IMR-90 (cell line): ENCODE measurements at places on chromosomes 7 and 10. TPM values are rescaled to one million over a fixed set of nuclear protein-coding genes. Genes with fewer than 3 reads are reported as not detected.

DNA sequence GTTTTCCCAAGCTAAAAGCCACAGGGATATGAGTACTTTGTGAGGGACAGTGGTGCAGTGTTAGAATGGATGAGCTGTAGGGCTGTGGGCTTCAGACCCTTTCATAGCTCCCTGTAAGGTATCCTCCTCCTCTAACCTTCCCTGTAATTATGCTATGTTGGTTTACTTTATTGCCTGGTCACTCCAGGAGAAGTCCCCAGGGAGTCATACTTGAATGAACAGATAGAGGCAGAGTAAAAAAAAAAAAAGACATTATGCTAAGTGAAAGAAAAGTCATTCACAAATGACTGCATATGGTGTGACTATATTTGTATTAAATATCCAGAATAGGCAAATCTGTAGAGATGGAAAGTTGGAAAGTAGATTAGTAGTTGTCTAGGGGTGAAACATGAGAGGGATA is 434.4 kb downstream of the AUTS2 start:
- no peak for DNase-seq

ABCC2 gene
- 0.28 and 0.36 TPM in 2 replicates for total RNA-seq

DNA sequence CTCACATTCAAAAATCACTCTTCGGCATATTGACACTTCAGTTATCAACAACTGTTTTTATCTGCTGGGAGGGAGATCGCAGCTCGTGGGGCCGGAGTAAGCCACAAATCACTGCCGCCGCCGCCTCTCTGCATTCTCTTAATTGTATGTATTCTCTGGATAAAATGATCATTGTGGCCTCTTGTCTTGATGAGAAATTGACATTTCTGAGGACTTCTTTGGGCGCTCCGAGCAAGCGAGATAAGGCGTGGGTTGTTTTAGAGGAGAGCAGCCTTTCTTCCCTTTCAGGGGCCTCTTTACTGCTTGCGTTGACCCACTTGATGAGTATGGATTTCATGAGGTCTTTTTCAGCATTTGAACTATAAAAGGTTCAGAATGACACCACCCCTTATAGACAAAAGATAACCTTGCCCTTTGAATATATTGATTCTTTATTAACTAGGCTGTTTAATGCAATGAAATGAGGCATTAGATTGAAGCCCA is 130.6 kb downstream of the EBF3 start:
- no peak for DNase-seq

DNA sequence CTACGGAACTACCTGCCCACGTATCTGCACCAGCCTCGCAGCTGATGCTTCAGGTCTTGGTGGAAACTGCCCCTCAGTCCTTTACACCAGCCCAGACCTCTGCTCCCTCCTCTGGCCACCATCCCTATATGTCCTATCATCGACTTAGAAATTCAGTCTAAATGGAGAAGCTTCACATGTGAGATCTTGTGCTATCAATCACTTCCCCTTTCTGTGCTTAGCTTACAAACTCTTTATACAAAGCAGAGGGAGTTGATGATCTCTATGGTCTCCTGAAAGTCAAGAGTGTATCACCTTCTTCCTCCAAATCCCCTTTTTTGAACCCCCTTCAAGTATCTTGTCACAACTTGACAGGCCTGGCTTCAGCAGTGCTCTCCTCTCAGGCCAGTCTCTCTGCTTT is 30.7 kb downstream of the ZNF777 start:
- no peak for DNase-seq

DNA sequence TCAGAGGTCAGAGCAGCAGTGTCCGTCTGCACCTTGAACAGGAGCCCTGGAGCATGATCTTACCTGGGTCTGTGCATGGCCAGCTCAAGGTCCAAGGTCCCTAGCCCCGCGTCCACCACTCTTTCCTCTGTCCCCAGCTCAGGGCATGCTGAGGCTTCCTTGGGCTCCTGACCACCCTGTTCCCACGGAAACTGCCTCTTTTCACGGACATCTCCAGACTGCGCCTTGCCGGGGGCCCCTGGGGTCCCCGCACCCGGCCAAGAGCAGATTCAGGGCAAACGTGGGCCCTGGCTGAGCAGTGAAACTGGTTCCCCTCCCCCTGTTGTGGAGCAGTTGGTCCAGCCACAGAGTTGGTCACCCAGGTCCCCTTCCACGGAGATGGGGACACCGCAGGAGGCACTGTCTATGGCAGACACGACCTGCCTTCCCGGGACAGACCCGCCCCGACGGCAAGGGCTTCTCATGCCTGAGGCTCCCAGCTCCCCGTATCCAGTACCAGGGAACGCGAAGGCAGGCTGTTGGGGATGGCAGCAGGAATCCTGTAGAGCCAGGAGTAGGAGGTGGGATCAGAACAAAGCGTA is 217.4 kb upstream of the PPP2R2D start:
- DNase-seq: no peak

GRCh38 chr10:104895981-104896380 is 254.9 kb downstream of the SORCS3 start:
- DNase-seq: no peak

MRLN gene
- total RNA-seq: not detected in 2 replicates

DNA sequence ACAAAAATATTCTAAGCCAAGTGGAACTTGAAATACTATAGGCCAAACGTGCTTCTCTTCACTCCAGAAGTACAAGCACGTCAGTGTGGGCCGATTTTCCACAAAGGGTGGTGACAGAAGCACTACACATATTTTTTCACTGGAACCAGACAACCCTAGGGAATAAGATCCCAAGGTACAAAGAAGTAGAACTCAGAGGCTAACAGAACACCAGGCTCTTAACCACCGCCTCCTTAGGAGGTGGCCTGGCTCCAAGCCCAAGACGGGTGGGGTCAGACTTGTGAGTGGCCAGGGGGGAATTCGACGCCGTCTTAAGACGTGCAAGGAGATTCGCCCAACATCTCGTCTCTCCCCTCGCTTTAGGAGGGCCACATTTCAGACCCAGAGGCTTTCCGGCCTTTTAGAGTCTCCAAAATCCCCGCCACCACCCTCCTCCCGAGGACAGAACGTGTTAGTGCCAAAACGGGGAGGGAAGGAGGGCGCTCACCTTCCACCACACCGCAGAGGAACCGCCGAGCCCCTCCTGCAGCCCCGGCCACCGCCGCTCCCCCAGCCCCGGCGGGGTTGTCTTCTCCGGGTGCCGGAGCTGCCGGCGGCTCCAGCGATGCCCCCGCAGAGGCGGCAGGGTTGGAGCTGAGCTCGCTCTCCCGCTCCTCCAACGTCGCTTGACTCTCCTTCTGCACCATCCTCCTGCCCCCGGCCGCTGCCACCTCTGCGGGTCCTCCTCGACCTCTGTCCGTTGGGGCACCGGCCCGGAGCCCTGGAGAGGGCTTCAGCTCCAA is 716 bp downstream of the OGA start:
- peak; percentile 95 for DNase-seq

DNA sequence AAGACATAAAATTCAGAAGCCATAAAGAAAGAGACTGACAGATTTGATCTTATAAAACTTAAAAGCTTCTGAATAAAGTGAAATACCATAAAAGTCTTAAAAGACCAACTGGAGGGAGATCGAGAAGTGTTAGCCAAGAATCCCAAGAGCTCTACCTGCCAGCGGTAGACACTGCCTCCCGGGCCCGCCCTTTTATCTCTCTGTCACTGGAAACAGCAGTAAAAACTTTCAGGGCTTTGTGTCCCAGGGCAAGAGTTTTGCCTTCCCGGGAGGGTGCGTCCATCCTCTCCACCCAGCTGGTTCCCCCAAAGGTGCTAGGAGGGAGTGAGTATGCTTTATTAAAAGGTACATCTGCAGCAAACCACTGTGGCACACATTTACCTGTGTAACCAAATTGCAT is 5.8 kb downstream of the PLA2G12B start:
- no peak for DNase-seq

ZNF425 gene
- total RNA-seq: 2.3 and 2.8 TPM in 2 replicates

GRCh38 chr7:118583641-118584040 is 359.1 kb downstream of the ANKRD7 start:
- no peak for DNase-seq

GRCh38 chr7:81929386-81929785 is 159.5 kb upstream of the HGF start:
- DNase-seq: peak; percentile 73

DNA sequence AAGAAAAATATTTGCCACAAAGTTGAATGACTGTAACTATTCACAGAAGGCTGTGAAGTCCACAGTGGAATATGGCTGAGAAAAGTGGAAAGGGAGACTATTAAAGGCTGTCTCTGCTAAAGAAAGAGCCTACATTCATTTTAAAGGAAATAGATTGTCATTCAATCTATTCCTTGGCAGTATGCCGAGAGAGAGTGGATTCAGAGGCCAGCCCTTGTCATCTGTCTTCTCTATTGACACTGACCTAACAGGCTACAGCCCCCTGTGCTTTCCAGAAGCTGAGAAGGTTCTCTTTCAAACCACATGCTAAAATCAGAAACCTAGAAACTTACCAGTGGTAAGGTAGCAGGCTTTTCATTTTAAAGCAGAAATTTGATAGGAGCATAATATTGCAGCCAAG is 12.1 kb downstream of the ODAD2 start:
- DNase-seq: no peak

GRCh38 chr7:132560825-132561529 is 15.3 kb downstream of the PLXNA4 start:
- DNase-seq: no peak

DNA sequence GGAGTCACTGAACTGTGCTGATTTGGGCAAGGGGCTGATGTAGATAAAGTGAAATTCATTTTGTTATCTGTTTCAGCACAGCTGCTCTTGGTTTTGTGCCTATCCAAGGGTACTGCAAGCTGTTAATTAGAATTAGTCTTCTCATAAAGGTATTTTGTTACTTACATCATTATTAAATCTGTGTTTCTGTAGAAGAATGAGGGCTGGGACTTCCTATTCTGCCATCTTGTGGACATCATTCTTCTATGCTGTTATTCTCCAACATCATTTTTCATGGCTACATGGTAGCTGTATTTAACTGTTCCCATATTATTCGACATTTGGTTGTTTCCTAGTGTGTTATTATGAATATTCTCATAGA is 76.2 kb upstream of the CCDC71L start:
- DNase-seq: peak; percentile 63

OIT3 gene
- total RNA-seq: not detected in 2 replicates

DNA sequence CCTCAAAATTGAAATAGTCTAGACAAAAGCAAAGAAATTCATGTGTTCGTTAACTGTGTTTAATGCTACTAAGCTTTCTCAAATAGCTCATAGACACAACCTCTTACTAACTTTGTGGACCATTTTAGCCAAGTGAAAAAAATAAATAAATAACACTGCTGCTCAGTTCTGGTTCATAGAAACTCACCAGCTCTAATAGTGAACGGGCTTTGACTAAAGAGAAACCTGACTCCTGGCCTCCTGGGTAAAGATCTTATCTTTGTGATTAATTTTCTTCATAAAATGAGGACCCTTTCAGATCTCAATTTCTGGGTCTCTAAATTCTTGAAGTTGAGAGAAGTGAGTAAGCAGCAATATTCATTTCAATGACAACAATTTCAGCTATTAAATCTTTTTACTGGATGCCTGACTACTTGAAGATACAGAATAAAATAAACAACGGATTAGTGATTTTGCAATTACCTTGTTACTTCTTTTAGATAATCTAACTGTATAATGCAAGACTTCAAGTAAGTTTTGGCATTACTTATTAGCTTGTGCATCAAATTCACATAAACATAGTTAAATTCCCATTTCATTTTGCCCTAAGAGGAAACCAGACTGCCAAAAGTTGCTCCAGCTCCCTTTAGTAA is 3.1 kb downstream of the CADPS2 start:
- no peak for DNase-seq
